ENCODE measurements at places on chromosomes 3 and 15.
A peak's percentile ranks its signal among the peaks of the same experiment; 100 is the strongest.

DNA sequence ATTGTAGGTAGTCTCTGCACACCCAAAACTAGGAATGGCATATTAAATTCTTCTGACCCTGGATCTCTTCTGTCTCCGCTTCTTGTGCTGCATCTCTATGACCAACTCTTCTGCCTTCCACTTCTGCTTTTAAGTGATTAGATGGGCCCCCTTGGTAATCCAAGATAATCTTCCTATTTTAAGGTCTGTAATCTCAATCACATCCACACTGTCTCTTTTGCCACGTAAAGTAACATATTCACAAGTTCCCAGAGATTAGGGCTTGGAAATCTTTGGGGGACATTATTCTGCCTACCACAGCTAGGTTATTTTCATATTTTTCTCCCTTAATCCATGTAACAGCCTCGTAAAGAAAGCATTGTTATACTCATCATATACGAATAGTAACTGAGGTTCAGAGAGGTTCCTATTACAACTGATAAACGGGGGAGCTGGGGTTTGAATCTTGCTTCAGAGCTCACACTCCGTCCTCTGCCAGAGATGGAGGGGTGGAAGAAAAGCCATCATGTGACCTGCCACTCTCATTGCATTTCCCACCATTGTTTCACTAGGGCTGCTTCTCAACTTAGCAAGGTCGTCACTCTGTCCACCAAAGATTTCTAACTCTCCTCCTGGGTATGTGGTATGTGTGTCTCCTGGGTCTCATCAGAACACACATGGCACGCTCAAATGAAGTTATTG, 6.6 kb upstream of the CD47 start:
- DNase-seq: no peak

DNA sequence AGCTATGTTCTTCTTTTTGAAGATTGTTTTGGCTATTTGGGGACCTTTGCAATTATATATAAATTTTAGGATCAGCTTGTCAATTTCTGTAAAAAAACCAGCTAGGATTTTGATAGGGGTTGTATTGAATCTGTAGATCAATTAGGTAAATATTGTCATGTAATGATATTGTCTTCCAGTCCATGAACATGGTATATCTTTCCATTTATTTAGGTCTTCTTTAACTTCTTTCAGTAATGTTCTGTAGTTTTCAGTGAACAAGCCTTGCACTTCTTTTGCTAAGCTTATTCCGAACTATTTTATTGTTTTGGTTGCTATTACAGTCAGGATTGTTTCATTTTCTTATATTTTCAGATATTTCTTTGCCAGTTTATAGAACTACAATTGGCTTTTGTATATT, 175.8 kb upstream of the RARB start:
- DNase-seq: no peak

GRCh38 chr15:39720621-39721611, 61.7 kb downstream of the FSIP1 start:
- no peak for DNase-seq

DNA sequence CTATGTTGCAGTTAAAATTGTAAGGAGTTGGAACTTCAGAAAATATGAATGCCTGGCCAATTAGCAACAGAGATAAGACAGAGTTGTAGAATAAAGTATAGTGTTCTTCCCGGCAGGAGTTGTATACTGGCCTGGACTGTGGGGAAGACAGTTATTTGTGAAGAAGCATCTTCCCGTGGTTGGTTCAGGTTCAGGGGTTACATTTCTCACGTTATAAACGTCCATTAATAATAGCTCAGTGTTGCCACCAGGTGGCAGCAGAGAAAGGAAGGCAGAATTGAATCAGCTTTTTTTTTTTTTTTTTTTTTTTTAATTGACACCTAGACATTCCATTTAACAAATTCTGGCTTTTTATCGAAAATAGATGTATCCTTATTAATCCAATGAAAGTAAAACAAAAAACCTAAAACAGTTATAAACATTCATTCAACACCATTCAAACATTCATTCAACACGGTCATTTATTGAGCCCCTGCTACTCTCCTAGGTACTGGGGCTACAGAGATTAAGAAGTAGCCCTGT, 66.4 kb upstream of the NR2E3 start:
- DNase-seq: peak; percentile 31

DNA sequence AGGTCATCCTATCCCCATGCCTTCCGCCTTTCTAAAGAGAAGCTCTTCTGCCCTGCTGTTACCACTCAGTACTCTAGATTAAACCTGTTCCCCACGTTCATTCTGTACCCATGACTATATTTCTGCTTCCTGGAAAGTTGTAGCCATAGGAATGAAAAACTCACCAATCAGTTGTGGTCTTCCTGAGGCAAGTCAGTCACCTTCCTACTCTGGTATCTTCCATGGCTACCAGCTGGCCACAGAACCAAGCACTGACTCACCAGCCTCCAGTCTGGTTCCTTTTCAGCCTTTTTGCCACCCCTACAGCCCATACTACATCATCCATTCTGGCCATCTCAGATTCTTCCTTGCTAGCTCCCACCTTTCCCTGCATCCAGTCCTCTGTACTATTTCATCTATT, 46.4 kb downstream of the TMEM44 start:
- DNase-seq: no peak

DNA sequence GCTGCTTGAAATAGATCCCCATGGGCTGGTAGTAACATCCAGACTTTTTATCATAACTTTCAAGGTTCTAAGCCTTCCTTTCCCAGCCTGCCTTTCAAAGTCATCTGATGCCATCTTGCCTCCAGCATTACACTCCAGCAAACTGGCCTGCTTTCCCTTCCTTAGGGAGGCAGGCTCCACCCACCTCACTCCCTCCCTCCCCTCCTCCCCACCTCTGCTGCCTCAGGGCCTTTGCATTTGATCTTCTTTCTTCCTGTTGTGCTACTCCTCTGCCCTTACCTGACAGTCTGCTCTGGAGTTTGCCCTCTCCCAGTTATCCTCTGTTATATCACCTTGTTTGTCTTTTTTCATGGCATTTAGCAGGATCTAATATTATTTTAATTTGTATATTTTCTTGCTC, 319.5 kb downstream of the KCNH8 start:
- no peak for DNase-seq

DNA sequence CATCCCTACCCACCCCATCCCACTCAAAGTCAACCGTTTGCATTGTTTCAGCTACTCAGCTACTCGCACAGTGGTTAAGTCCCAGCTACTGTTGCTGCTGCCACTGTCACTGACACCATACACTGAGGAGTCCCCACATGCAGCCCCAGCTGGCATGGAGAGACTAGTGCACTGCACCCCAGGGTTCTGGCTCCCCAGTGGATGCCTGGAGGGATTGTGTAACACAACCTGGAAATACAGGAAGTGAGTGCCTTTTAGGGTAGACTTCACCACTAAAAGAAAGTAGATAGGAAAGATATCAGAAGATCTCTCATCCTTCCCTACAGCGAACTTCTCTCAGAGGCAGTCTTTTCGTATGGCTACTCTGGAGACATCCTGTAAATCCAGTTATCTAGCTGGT, 169.2 kb upstream of the STRIT1 start:
- no peak for DNase-seq

- DNase-seq: no peak
These were observed 105.5 kb downstream of the MME start for GRCh38 chr3:155185631-155186071.

DNA sequence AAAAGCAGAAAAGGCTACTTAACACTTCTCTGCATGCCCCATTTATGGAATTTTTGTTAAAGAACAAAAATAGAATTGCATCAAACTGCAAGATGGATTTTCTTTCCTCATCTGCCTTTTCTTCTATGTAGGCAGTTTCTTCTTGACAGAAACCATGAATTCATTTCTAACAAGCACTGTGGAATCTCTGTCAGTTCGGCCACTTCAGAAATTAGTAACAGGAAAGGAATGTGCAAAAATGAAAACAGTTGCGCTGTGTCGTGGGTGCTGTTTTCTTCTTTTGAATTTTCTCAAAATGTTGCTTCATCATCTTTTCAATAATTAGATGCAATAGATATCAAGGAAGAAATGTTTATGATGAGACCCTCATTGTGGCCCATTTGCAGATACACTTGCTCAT, 151.6 kb downstream of the FOXB1 start:
- no peak for DNase-seq

DNA sequence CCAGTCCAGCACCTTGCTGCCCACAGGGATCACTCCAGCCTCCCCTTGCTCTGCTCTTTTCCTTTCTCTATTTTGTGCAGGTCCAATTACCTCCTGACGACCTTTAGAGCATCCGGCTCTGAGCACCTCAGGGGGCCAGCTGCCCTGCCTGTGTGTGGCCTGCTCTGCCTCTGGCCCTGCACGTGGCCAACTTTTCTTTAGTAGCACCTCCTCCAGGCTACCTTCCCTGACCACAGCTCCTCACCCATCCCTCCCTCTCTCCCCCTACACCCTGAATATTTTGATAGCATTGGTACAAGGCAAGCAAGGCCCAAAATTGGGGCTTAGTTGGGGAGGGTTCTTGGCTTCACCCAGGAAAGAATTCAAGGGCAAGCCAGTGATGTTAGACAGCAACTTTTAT, 66.9 kb upstream of the PRR20G start:
- DNase-seq: no peak

- peak; percentile 63 for DNase-seq
These were observed 1.7 kb upstream of the MAN2A2 start for GRCh38 chr15:90901175-90902039.

GRCh38 chr15:27254055-27254454, 283.1 kb downstream of the GABRG3 start:
- DNase-seq: no peak

- no peak for DNase-seq
These were observed 26.0 kb upstream of the VIPR1 start for GRCh38 chr3:42476225-42477125.

DNA sequence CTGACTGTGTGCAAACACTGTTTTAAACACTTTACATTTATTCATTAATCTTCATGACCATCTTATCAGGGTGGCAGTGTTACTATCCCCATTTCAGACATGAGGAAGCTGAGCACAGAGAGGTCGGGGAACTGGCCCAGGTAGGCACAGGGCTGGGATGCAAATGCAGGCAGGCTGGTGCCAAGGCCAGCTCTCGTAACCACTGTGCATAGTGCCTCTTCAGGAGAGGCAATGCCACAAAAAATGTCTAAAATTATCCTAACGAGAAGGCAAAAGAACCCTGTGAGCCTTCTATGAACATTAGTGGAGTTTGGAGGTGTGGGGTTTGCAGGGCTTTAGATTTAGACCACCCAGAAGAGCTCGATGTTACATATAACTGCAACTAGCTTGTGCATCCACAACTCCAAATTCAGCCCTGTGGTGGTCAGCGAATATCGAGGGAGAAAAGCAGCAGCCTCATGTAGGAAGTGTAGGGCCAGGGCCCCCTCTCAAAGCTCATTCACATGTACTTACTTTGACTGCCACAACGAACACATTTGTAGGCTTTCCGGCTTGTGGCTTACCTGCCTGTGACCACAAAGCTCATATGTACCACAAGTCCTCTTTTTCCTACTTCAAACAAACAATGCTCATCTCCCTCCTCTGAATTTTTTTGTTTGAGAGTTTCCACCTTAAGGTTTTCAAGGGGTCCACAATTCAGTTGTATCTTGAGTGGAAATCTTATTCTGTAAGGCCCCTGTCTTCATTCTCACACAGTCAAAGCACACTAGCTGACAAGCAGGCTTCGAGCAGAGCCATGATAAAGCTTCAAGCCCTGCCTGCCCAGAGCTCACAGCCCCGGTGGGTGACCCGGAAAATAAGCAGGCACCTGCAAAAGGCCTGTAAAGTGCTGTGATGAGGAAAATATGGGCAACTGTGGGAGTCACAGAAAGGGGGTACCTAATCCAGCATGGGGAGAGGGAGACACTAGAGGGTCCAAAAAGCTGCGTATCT, 722.9 kb upstream of the CFAP20DC start:
- DNase-seq: no peak

DNA sequence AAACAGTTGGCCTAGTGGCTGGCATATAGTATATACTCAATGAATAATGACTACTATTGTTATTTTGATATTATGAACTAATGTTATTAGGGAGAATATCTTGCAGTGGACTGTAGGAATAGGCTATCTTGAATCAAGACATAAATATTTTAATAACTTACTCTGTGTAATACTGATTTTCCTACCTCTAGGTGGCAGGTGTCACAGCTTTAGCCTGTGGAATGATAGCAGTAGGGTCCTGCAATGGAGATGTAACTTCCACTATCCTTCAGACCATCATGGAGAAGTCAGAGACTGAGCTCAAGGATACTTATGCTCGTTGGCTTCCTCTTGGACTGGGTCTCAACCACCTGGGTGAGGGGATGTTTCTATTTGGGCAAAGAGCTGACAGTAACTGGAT, 6.5 kb downstream of the PSMD2 start:
- no peak for DNase-seq

GRCh38 chr3:187150599-187150998, 11.3 kb upstream of the RPL39L start:
- DNase-seq: no peak

GRCh38 chr3:42063888-42064287, 27.3 kb upstream of the TRAK1 start:
- DNase-seq: no peak

DNA sequence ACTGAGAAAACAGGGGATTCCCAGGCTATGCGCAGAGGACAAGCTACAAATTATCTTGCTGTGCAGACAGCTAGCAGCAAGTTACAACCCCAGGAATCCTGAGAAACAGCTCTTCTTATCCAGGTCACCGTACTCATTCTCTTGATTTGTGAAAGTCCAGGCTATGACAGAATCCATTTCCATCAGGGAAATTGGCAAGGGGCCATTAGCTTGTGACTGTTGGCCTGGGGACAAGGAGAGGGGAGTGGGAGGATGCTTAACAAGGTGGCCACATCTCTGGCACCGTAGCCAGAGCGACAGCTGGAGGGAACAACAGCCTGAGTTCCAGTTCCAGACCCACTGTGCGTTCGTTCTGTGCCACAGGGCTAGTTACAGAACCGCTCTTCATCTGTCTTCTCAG, 44.9 kb upstream of the PLXNA1 start:
- DNase-seq: no peak

- no peak for DNase-seq
These were observed 53.5 kb downstream of the DGKG start for GRCh38 chr3:186308549-186308948.

GRCh38 chr3:127794402-127794801, 27.9 kb downstream of the MGLL start:
- DNase-seq: no peak

DNA sequence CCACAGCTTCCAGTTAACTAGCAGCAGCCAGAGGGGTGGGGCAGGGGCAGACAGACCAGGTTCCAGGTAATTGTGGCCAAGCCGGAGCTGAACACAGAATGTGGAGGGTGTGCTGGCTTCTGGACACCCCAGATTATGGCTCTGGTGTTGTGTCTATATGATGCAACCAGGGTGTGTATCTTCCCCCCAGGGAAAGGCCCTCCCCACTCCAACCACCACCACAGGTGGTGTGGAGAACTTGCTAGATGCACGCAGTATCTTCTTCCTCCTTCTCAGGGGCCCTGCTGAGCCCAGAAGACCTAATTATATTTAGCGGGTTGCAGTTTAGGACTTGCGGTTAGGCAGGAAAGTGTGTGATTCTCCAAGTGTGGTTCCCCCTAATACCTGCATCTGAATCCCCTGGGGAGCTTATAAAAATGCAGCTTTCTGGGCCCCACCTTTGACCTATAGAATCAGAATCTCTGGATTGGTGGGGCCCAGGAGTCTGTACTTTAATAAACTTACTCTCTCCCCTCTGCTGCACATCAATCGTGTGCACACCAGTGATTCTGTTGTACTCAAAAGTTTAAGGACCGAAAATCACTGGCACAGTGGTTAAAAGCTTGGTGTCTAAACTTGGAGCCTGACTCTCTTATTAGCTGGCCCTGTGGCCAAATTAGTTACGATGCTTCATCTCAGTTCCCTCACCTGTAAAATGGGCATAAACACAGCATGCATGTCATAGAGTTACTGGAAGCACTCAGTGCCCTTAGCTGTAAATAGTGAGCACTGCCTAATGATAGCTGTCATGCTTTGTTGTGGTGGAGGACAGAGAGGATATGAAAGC, 379.1 kb upstream of the PROK2 start:
- no peak for DNase-seq

Measured in globus pallidus (tissue), 1 donor.